ENCODE measurements at places on chromosomes 5 and 9.

DNA sequence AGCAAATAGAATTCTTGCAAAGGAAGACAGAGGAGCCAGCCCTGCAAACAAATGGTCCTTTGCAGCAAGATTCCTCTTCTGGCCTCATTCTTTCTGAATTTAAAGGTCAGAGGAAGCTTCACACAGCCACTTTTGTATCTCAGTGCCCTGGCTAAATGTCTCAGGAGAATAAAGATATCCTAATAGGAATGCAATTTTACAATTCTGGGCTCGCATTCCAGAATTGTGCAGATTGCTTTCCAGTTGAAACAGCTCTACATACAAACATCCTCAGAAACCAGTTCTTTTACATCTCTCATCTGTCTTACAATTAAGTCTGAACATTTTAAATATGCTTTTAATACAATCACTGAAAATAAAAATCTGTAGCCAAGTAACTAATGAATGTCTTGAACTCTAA is 14.6 kb upstream of the ACOT12 start:
- DNase-seq: no peak

DNA sequence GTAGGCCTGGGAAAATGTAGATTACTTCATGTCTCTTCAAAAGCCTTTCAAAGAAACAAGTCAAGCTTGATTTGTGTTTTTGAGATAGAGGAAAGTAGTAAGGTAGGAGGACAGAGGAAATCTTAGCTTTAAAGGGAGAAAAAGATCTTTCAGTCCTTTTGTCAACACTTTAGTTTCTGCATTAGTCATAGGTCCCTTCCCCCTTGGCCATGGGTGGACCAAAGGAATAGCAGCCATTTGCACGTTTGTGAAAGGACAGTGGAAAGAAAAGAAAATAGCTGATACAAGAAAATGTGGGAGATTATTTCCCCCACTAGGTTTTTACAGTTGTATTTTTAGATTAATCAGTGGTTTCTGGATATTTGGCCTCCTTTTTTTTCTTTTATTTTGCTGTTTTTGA is 121.9 kb upstream of the GRHPR start:
- DNase-seq: peak; percentile 30

DNA sequence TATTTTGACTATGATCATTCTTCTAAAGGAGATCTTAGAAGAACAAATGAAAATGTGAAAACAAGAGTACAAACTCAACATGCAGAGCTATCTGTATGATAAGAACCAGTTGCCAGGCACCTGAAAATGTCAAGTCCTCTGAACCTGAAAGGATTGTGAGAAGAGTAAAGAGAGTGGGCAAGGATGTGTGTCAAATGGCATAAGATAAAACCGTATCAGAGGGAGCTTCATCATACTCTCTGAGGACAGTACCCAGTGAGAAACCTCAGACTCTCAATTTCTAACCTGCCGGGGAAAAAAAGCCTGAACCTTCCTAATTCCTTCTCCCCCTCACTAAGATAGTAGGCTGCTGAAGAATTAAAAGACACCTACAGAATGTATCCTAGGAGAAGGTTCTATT is 6.8 kb downstream of the ETF1 start:
- DNase-seq: no peak

DNA sequence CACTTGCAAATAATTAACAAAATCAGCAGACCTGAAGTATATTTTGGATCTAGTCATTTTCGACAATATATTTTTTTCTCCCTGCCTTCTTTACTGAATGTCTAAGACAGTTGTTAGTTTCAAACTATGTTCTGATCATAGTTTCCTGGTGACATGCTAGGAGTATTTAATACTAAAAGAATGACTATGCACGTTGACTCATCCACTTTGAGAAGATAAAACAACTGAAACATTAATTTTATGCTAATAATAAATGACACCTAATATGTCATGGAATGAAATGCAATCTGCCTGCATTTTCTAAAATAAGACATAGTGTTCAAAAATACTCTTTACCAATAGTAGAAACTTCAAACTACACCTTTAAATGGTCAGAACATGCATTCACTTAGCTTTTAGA is 2123.7 kb upstream of the C9orf72 start:
- no peak for DNase-seq

DNA sequence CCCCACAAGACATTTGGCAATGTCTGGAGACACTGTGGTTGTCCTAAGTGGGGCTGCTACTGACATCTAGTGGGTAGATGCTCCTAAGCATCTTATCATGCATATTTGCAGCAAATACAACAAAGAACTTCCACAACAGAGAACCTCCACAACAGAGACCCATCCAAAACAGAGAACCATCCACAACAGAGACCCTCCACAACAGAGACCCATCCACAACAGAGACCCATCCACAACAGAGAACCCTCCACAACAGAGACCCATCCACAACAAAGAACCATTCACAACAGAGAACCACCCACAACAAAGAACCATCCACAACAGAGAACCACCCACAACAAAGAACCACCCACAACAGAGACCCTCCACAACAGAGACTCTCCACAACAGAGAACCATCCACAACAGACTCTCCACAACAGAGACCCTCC is 32.8 kb downstream of the ARPC5L start:
- peak; percentile 90 for DNase-seq

All from NAMALWA (cell line).